ENCODE measurements at places on chromosomes 6 and 20.

GRCh38 chr6:122008101-122008999 lies 391.1 kb upstream of the HSF2 start:
- no peak for DNase-seq

DNA sequence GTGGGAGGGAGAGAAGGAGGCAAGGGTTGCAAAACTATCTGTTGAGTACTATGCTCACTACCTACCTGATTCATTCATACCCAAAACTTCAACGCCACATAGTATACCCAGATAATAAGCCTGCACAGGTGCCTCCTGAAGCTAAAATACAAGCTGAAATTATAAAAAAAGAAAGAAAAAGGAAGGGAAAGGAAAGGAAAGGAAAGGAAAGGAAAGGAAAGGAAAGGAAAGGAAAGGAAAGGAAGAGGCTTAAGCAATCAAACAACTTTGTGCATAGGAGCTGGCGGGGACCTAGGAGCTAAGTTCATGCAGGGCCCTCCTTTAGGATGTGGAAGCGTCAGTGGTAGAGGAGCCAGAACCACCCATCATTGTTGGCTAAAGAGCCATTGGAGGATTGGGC lies 108.9 kb upstream of the SYNDIG1 start:
- DNase-seq, result no peak

DNA sequence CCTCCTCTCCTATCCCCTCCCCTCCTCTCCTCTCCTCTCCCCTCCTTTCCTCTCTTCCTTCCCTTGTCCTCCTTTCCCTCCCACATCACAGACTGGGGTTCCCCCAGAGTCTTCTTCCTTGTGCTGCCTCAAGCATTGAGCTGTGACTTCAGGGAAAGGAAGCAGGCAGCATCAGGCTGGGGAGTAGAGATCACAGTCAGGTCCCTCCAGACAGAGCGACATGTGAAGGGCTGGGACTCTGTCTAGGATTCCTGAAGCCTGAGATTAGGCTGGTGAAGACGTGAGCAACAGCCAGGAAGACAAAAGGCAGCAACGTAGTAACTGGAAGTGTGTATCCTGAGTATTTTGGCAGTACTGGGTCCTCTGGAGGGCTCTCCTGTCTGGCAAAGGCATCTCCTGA lies 265.4 kb upstream of the SUPT3H start:
- no peak for DNase-seq

GRCh38 chr6:146200176-146200575 lies 171.3 kb downstream of the GRM1 start:
- peak; percentile 8 for DNase-seq

DNA sequence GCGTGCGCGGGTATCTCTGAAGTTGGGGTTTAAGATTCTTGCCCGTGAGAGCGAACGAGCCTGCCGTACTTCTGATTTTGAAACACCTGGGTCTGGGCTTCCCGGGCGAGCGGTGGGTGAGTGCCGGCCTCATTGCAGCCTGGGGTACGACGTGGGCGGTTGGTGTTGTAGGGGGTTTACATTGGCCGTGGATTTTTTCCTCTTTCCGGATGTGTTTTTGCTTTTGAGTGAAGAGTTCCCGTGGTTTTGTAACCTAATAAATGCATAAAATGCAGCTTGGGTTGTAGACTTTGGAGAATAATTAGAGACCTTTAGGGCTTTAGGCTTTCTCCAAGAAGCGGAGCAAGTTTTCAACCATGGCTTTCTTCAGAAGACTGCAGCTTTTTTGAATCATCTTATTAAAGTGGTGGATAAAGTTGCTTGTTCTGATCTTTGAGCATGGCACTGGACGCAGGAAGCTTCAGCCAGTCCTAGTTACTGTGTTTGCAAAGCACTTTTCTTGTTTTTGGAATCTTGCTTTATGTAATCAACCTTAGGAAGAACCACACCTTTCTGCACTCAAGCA lies 314 bp downstream of the FARS2 start:
- DNase-seq, result no peak

- DNase-seq, result no peak
These were observed 165.2 kb upstream of the CST7 start for GRCh38 chr20:24783631-24784492.

DNA sequence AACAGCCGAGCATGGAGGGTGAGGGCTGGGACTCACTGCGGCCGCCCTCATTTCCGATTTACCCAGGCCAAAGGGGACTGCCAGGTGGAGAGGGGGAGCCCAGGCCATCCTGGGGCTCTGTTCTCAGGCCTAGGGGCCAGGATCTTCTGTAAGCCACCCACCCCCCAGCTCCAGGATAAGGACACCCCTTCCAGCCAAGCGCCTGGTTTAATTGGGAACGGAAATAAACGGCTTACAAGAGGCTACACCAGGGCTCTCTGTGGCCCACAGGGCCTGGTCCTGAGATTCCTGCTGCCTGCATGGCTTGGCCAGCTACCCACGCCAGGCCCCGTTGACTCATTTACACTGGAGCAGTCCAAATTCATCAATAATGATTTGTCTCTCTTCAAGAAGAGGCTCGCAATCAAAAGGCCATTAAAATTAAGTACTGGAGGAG lies 68.1 kb upstream of the TOP1 start:
- DNase-seq, result no peak

- no peak for DNase-seq
These were observed 914.5 kb downstream of the EYS start for GRCh38 chr6:64792534-64792933.

GRCh38 chr6:158751921-158752320 lies 67.2 kb downstream of the EZR start:
- DNase-seq, result no peak

DNA sequence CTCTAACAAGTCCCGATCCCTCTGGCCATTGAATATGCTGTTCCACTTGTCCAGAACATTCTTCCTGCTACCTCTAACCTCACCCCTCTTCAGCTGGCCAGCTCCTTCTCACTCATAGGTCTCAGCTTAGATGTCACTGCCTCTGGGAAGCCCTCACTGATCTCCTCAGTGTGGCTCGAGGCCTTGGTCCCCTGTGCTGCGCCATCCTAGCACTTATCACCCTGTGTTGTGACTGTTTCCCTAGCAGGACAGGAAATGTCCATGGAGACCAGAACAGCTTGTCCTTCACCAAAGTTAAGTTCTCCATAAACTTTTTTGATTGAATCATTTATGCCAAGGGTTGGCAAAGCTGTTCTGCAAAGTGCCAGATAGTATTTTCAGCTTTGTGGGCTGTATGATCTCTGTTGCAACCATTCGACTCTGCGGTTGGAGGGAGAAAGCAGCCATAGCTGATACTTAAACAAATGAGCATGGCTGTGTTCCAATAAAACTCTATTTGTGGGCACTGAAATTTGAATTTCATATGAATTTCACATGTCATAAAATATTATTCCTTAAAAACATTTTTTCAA lies 6.5 kb upstream of the BNIP5 start:
- no peak for DNase-seq

Data from iris pigment epithelial cell (primary cell).